ENCODE measurements at places on chromosomes 13 and 19.

DNA sequence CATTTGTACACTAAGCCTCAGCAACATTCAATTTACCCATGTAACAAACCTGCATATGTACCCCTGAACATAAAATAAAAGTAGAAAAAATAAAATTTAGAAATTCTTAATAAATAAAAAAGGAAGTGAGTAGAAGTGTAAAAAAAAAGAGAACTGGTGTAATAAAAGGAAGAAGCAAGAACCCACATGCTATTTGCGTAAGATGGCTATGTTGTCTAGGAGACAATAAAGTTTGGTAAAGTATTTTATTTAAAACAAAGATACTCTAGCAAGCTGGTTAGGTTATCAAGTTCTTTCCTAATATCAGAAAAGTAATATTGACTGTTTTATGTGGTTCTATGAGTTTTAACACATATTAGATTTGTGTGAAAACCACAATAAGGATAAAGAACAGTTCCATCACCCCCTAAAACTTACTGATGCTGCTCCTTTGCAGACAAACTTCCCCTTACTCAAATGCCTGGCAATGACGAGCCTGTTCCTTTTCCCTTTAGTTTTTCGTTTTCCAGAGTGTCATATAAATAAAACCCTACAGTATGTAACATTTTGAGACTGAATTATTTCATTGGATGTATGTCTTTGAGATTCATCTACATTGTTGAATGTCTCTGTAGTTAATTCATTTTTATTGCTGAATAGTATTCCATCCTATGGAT is 98.9 kb downstream of the TNFSF13B start:
- no peak for DNase-seq

- DNase-seq, result no peak
Measured at GRCh38 chr13:27310946-27311345, 40.3 kb downstream of the RASL11A start.

DNA sequence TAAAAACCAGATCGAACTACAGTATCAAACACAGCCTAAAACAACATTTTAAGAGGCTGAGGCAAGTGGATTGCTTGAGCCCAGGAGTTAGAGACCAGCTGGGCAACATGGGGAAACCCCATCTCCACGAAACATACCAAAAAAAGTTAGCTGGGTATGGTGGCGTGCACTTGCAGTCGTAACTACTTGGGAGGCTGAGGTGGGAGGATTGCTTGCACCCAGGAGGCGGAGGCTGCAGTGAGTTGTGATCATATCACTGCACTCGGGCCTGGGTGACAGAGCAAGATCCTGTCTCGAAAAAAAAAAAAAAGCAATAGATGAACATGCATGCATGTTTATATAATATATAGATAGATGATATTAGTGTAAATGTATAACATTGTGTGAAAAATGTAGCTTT is 5.2 kb upstream of the MRPS31 start:
- no peak for DNase-seq

DNA sequence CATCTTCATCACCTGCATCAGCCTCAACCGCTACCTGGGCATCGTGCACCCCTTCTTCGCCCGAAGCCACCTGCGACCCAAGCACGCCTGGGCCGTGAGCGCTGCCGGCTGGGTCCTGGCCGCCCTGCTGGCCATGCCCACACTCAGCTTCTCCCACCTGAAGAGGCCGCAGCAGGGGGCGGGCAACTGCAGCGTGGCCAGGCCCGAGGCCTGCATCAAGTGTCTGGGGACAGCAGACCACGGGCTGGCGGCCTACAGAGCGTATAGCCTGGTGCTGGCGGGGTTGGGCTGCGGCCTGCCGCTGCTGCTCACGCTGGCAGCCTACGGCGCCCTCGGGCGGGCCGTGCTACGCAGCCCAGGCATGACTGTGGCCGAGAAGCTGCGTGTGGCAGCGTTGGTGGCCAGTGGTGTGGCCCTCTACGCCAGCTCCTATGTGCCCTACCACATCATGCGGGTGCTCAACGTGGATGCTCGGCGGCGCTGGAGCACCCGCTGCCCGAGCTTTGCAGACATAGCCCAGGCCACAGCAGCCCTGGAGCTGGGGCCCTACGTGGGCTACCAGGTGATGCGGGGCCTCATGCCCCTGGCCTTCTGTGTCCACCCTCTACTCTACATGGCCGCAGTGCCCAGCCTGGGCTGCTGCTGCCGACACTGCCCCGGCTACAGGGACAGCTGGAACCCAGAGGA is 2.6 kb downstream of the P2RY11 start:
- no peak for DNase-seq

DNA sequence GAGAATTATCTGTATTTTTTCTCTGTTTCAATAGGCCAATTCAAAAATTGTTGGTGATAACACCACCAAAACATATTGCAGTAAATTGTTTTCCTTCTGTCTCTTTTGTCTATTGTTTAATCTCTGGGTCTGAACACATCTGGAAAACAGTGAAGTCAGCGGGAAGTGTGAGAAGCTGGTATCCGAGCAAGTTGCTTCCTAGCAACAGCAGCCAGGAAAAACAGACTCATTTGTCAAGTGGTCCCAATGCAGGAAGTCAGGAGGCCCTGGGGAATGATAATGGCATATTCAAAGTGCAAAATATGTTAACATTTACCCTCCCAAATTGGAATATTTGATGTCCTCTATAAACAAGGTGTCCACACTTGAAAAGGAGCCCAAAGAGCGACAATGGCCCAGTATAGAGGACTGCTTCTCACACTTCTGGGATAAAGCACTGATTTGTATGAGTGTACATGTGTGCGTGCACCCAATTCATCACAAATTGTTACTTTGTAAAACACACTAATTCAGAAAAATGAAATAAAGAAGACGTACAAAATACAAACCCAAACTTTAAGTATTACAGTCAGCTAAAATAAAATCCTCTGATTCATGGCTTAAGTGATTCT is 515.0 kb downstream of the TBC1D4 start:
- DNase-seq, result no peak

DNA sequence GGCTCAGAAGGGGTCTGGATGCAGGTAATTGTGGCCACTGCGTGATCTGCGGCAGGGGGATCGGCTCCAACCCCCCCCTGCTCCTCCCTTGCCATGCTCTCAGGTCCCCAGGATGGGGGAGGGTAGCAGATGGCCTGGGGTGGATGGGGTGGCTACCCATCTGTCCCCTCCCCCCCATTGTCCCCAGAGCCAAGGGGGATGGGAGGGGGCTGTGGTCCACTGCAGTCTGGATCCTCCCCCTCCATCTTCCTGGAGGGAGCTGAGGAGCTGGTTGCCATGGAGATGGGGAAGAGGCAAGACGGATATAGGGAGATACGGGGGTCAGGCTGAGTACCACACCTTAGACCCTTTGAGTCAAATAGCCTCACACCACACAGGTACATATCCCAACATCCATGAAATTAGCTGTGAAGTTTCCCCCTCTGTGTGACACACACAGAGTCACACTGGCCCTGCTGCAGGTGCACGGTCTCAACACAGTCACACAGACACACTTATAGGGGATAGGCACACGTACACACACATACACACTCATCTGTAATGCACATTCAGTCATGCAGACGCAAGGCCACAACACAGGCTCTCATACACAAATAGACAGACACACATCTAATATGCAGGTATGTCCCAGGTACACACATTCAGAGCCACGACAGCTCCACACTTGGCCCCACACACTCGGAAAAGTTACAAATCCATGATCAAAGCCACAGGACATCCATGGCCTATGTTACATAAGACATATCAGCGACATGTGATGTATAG is 1.8 kb upstream of the NOVA2 start:
- DNase-seq, result no peak

- peak; percentile 16 for DNase-seq
Measured at GRCh38 chr19:50198431-50199258, 4.8 kb upstream of the MYH14 start.
